ENCODE measurements at places on chromosomes 3 and 15.

- no peak for DNase-seq
These were observed 113.7 kb downstream of the WNT5A start for GRCh38 chr3:55373423-55373822.

DNA sequence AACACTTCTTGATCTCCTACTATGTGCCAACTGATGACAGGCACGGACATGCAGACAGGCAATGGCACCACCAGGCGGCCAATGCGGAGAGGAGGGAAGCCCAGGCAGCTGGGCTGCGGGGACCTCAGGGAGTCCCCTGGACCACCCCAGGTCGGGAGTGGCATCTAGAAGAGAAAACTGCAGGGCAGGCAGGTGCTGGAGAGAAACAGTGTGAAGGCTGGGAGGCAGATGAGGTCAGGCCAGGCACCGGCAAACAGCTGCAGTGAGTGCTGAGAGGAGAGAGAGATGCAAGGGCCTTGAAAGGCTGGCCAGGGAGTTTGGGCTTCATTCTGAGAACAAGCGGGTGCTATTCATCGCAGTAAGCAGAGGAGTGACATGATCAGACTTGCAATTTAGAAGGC lies 29.1 kb downstream of the SLC6A1 start:
- DNase-seq: no peak

DNA sequence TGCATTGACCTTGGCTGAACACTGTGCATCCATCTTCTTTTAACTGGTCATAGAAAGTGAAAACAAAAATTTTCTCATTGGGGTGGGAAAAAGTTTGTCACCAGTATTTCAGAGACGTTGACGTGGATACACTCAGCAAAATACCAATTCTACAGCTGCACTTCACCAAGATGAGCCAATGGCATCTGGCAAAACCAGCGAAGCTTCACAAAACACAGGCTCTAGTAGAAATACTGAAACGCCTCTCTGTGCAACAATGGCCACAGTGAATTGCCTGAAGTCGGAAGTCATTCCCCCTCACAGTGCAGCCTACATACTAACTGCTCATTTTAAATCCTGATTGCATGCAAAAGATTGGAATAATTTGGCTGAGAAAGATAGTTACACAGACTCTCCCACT lies 17.0 kb downstream of the PCYT1A start:
- DNase-seq: no peak

DNA sequence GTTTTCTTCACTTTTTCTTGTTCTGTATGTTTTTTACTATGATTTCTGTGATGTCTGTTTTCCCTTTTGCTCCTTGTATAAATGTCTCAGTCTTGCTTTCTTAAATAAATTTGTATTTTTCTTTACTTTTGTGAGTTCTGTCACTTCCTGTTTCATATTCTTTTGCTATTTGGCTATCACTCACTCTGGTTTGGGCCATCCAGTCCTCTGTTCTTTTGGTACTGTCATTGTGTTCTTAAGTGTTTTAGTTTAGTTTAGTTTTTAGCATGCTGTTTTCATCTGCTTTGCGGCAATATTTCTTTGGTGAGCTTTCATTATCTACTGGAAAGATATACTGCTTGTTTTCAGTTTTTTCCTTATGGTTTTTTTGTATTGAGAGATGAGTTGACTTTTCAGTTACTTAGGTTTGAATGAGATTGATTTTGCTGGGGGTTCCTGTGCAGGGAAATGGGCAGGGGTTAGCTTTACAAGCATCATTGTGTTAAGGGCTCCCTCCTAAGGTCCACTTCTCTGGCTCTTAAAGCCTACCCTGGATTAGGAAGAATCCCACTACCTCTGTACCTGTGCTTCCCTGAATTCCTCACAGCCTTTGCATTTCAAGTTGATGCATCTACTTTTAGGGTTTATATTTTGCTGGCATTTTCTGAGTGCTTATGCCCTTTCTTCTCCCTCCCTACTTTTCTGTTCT lies 35.1 kb downstream of the PDCD6IP start:
- DNase-seq: no peak

DNA sequence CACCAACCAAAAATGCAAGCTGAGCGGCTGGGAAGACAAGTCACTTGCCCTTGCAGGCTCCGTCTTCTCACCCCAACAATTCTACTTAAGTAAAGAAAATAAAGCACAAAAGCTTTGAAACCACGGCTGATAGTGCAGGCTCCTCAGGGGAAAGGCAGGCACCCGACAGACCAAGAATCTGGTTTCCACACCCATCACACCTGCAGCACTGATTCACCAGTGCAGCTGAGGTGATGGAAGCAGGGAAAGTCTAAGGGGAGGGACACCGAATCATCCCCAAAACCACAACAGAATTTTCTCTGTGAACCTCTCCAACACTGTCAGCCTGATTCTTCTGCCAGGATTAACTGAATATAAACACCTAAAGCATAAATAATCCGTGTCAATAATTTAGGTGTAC lies 62.0 kb upstream of the NSMCE3 start:
- no peak for DNase-seq

DNA sequence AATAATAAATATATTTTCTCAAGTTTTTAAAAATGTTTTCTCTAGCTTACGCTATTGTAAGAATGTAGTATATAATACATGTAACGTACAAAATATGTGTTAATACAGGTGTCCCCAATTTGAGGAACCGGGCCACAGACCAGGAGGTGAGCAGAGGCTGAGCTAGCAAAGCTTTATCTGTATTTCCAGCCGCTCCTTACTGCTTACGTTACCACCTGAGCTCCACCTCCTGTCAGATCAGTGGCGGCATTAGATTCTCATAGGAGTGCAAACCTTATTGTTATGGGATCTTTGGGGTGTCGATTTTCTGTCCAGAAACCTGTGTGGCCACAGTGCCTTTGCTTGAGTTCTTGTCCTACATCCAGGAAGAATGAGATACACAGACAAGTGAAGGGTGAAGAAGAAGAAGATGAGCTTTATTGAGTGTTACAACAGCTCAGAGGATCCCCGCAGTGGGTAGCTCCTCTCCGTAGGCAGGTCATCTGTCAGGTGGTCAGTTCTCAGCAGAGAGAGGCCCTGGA lies 9.9 kb upstream of the TRIM59 start:
- no peak for DNase-seq
